CD4-positive, alpha-beta T cell treated with Interleukin-1 beta for 1 hour (primary cell): ENCODE measurements at places on chromosomes 2 and 18.

DNA sequence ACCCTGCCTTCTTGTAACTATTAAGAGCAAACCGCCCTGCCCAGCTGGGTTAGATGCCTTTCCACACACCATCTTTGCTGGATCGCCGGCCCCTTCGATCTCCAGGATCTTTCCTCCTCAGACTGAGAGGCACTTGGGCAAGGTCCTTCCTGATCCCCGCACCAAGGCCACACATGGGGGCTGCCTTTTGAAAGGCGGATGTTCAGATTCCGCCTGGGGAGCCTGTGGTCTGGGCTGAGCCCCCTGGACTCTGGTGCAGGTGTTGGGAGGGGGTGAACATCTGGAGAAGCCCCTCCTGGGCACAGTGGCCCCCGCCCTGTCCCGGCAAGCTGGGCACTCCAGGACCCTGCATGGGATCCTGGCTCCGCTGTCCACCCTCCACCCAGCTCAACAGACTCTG, 135.4 kb upstream of the HDAC4 start:
- no peak for DNase-seq

GRCh38 chr2:139790136-139790535, 1009.9 kb upstream of the NXPH2 start:
- DNase-seq, result no peak

DNA sequence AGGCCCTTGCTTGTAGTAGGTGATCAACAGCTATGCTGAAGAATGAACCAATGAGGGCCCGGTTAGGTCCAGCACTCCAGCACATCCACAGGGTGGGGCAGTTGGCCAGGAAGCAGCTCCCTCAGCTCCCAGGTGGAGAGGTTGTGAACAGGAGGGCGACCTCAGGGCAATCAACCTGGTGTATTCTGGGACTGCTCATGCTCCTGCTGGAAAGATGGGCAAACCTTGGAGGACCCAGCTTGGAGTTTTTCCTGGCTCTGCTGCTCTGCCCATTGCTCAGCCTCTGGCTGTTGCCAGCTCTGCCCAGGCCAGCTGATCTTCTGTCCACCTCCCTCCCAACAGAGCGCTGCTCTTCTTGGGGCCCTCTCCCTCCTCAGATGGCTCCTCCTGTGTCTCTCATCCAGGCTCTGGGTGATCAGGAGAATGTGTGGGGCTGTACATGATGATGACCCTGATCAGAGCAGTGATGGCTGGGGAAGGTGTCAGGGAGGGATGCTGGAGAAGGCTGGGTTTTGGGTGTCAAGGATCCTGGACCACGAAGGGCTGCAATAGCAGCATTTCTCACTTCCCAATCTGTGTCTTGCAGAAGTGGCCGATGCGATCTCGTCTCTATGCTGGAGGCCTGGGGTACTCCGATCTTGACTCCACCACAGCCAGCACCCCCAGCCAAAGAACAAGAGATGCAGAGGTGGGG, 3.4 kb downstream of the TCF23 start:
- no peak for DNase-seq

- no peak for DNase-seq
These were observed 26.7 kb downstream of the LYPD6 start for GRCh38 chr2:149357058-149357457.

DNA sequence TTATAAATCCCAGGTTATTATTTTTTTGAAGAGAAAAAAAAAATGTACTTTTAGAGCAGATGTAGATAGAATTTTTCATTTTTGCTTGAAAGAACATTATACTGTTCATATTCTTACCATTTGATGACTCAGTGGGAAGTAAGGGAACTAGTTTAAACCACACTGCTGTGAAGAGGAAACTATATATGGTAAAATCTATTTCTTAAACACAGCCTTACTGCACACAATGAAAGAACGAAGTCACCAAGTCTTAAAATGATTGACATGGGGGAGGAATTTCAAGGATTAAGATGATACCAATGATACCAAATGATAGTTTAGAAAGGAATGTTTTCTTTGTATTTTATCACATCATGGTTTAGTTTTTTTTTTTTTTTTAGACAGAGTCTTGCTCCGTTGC, 5.0 kb downstream of the ACTR2 start:
- peak; percentile 16 for DNase-seq

DNA sequence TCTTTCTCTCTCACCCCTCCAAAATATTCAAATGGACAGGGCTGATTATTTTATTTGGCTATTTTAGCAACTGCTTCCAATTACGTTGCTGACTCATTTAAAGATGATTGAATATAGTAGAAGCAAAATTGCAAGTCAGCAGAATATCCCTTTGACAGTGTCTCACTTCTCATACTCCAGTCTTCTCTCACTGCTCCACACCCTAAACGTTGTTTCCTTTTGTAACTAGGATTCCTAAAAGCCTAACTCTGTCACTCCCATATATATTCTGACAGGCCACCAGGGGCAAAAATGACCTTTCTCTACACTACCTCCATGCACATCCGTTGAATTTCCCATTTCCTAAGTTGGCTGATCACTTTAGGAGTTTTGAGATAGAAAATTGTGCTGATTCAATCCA, 351.1 kb downstream of the RND3 start:
- DNase-seq, result no peak

GRCh38 chr18:23378302-23378686, 74.8 kb upstream of the RIOK3 start:
- no peak for DNase-seq

DNA sequence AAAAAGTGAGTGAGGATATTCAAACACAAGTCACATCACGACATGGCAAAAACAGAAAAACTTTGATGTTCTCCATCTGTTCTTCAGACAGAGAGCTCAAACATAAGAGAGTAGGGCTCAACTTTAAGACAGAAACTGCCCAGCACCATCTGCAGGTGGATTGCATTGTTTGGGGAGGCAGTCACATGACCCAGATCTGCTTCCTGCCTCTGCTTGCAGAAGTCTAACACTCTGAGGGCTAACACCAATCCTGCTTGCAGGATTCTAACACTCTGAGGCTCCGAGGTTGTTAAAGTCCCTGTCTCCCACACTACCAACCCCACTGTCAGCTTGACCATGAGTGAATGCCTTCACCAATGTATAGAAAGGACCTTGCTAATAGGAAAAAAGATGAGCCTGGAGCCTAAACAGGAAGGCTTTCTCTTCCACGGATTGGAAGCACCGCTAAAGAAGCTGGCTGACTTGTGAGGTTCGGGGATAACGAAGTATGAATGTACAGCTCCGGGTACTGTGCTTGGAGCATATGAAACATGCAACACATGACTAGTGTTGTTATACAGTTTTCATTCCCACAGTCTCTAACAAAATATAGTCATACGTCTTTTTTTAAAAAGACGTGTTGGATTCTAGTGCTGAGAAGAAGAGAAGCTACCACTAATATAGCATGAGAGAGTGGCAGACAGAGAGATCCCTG, 176.6 kb upstream of the CREB1 start:
- DNase-seq, result peak; percentile 11

- no peak for DNase-seq
These were observed 1794.1 kb upstream of the LRRTM1 start for GRCh38 chr2:82098617-82099016.

DNA sequence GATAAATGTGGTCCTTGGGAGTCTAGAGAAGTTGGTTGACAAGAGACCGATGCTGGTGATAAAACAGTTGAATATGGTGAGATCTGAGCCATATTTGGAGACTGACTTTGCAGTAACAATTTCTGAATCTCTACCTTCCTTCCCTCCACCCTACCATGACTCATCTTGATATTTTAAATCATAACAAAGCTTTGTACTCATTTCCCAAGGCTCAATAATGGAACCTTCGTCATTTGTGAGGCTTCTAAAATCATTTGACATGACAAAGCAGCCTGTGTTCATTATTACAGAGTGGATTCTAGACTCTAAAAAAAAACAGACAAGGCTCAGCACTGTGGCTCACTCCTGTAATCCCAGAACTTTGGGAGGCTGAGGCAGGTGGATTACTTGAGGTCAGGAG, 38.5 kb upstream of the PDCL3 start:
- no peak for DNase-seq

GRCh38 chr18:76370201-76370600, 124.8 kb downstream of the ZNF516 start:
- DNase-seq, result no peak

DNA sequence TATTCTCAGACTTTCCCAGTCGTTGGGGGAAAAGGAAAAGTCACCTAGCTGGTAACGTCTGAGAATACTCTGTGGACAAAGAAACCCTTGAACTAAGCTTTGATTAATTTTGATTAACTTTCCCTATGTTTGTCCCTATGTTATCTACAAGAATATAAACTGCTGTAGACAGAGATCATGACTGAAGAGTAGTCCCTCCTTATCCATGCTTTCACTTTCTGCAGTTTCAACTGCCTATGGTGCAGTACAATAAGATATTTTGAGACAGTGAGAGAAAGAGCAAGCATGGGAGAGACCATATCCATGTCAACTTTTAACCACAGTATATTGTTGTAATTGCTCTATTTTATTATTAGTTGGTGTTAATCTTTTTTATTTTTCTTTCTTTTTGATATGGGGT, 31.8 kb downstream of the TXNL1 start:
- DNase-seq, result no peak

DNA sequence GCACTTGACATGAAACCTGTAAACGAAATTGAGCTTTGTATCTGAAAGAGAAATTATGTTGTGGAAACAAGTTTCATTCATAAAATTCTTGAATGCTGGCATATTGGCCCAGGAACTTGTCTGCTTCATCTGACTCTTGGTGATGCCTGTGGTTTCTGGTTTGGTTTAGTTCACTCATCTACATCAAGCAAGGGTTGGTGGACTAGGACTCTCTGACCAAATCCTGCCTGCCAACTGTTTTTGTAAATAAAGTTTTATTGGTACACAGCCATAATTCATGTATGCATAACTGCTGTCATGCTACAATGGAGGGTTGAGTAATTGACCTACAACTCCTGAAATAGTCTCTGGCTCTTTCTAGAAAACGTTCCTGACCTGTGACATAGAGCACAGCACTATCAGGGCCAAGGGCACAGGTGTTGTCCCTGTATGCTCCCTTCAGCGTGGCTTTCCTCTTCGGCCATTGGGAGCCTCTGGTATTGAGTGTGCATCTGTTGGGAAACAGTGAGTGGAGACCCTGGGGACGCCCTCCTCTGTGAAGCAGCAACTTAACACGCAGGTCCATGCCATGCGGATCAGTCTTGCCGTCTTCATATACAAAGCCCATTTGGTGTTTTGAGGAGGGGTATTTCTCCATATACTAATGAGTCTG, 226.3 kb downstream of the SH3RF3 start:
- DNase-seq, result no peak

GRCh38 chr2:184577743-184578142, 20.6 kb upstream of the ZNF804A start:
- no peak for DNase-seq

DNA sequence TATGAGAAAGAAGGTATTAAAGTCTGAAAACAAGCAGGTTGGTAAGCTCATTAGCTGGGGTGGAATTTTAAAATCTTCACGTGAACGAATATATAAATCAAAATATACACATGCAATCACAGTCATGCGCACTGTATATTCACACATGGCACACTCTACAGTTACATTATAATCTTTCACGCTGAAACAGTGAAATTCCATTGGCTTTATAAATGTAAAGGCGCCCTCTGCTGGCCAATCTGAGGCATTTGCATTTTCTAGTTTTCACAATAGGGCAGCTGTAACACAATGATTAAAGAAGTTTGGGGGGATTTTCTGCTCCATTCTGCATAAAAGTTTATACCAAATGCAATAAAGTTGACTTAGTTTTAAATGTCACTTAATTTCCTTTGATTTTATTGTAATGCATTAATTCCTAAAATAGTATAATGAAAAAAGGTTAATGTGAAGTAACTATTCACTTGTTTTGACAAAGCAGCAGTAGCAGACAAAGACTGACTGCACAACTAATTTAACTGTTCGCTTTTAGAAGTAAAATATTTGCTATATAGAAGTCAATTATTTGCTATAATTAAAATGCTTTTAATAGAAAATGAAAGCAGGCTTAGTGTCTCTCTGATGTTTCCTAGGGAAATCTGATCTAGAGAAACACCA, 17.2 kb downstream of the IFIH1 start:
- peak; percentile 50 for DNase-seq

DNA sequence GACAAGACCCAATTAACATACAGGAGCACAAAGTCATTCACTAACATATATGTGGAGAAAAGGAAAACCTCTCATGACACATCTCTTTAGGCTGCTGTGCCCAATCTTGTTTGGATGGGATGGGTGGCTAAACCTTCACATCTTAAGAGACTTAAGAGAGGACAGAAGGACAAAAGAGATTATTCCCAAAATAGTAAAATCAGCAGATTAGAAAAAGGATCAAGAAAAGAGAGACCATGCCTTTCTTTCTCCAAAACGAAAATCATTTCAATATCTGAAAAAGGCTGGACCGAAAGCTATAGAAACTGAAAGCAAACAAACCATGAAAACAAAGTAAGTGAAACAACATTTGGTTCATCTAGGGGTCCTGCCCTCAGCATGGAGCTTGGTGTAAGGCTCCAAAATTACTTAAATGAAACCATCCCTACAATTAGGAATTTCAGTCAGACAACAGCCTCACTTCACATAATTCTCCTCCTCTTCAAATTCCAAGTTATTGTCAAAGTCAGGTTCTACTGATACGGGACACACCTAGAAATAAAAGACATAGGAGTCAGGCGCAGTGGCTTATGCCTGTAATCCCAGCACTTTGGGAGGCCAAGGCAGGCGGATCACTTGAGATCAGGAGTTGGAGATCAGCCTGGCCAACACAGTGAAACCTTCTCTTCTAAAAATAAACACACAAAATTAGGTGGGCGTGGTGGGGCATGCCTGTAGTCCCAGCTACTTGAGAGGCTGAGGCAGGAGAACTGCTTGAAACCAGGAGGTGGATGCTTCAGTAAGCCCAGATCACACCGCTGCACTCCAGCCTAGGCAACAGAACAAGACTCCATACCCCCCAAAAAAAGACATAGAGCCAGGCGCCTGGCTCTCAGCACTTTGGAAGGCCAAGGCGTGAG, 5.2 kb downstream of the STARD7 start:
- no peak for DNase-seq

- DNase-seq, result no peak
These were observed 1.2 kb upstream of the MFF start for GRCh38 chr2:227323818-227324217.

- DNase-seq, result no peak
These were observed 8.1 kb downstream of the METTL21A start for GRCh38 chr2:207617011-207617671.
